Thoracic aorta (tissue), 2 donors: ENCODE measurements at places on chromosomes 5 and 9. TPM values are rescaled to one million over a fixed set of nuclear protein-coding genes. Genes with fewer than 3 reads are reported as not detected.

The SMIM33 gene
- total RNA-seq, result not detected

DNA sequence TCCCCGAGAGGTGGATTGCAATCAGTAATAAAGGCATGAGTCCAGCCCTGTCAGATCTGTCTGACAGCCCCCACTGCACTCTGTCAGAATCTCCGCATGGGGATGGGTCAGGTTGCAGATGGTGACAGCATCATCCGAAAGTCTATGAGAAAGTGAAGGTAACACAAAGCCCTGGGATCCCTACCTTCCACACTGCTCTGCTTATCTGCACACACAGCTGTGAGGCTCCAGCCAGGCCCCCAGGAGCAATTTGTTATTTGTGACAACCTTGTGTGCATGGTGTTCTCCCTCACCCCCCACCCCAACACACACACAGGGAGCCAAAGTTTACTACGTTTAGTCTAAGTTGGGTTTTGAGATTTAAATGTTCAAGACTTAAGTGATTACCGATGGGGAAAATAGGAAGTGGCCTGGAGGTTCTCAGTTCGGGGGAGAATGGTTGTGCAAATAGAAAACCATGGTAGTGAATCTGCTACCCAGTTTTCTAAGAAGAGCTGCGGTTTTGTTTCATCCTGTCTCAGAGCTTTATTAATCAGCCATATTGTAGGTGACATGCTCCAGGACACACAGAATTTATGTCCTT, 92.7 kb downstream of the SV2C start:
- H3K27ac ChIP-seq, result no peak overlapping the region
- no peaks in the 10 kb centered on the region for H3K27me3 ChIP-seq
- peak overlapping the region; percentile 14 for H3K4me3 ChIP-seq
- H3K4me1 ChIP-seq, result no peaks in the 10 kb centered on the region
- H3K36me3 ChIP-seq, result no peaks in the 10 kb centered on the region

- no peaks in the 10 kb centered on the region for H3K27me3 ChIP-seq
- no peak overlapping the region for H3K4me3 ChIP-seq
- no peaks in the 10 kb centered on the region for H3K36me3 ChIP-seq
- no peak for DNase-seq
- no peaks in the 10 kb centered on the region for H3K4me1 ChIP-seq
- H3K27ac ChIP-seq, result no peak overlapping the region
Measured at GRCh38 chr5:68047035-68047434, 168.5 kb upstream of the PIK3R1 start.

DNA sequence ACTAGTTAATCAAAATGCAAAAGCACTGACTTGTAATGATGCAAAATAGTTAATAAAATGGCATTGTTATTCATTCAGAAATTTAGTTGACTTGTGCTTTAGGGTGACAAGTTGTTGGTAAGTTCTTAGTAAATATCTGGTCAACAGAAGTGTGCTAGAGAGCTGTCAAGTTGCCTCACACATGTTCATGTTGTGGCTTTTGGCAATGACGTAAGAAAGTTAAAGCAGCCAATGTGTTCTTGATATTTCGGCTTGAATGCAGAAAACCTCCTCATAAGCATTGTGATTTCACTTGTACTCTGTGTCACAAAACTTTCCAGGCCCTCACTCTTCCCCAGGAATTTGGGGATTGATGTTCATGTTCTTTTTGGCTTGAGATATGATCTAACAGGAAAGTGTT, 626.7 kb downstream of the PRR16 start:
- DNase-seq, result no peak
- no peak overlapping the region for H3K27ac ChIP-seq
- no peaks in the 10 kb centered on the region for H3K27me3 ChIP-seq

GRCh38 chr9:115746496-115746895, 407.1 kb upstream of the PAPPA start:
- no peak overlapping the region for H3K4me3 ChIP-seq
- no peaks in the 10 kb centered on the region for H3K36me3 ChIP-seq
- no peaks in the 10 kb centered on the region for H3K4me1 ChIP-seq
- H3K27ac ChIP-seq, result no peak overlapping the region
